ENCODE measurements at places on chromosomes 6 and 20.

- no peak for DNase-seq
Measured at GRCh38 chr6:97187951-97188350, 95.1 kb downstream of the MMS22L start.

DNA sequence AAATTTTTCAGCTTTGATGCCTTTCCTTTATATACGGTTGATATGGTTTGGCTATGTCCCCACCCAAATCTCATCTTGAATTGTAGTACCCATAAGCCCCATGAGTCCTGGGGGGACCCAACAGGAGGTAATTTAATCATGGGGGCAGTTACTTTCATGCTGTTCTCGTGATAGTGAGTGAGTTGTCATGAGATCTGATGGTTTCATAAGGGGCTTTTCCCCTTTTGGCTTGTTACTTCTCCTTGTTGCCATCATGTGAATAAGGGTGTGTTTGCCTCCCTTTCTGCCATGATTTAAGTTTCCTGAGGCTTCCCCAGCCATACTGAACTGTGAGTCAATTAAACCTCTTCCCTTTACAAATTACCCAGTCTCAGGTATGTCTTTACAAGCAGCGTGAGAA lies 66.8 kb downstream of the ARHGAP18 start:
- no peak for DNase-seq

- DNase-seq = no peak
Measured at GRCh38 chr20:56516631-56517030, 7.9 kb upstream of the FAM209A start.

GRCh38 chr6:46367354-46368168 lies 123.7 kb downstream of the RCAN2 start:
- no peak for DNase-seq

- DNase-seq = no peak
Measured at GRCh38 chr6:75126518-75126917, 79.3 kb downstream of the COL12A1 start.

- DNase-seq = peak; percentile 63
Measured at GRCh38 chr20:20261159-20261558, 106.7 kb upstream of the INSM1 start.

GRCh38 chr6:158772172-158772571 lies 47.0 kb downstream of the EZR start:
- DNase-seq = no peak

- DNase-seq = no peak
Measured at GRCh38 chr6:11722220-11722619, 56.4 kb downstream of the ADTRP start.

GRCh38 chr20:13337090-13337784 lies 116.2 kb downstream of the ISM1 start:
- no peak for DNase-seq

DNA sequence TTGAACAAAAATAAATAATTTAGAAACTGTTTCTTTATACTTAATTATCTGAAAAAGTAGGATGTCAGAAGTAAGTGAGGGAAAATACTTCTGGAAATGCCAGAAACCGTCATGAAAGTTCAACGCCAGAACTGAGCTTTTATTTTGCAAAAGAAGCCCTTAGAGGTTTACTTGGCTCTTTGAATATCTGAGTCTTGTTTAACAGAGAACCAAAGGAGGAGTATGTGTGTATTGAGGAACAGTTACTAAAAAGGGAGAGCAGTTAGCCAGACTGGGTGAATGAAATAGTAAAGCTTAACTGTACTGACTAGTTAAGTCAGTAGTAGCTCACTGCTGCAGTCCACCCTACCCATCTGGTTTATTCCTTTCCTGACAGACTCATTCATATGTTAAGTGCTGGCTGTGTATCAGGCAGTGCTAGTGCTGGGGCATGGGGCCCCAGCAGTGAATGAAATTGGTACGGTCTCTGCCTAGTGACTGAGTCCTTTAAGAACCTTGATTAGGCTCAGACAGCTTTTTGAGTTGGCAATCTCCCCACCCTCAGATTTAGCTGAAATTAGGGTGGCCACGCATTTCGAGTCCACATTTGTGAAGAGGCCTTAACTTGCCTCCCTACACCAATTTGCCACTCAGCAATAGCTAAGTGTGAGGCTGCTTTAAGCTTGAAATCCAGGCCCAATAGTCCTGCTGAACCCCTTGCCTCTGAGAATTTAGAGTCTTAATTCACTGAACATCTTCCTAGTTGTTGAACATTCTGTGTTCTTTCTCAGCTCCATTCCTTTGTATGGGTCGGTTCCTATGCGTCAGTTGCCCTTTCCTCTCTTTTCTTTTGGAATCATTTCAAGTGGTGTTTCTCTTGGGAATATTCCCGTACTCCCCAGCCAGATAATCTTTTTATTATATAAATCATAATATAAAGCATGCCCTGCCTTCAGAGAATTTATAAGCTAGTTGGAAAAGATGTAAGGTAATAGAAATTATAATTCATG lies 20.2 kb downstream of the MAP3K4 start:
- DNase-seq = no peak

GRCh38 chr6:140824595-140824994 lies 1308.1 kb upstream of the GJE1 start:
- DNase-seq = no peak
